NCI-H526 (cell line): ENCODE measurements at places on chromosomes 11 and 22.

DNA sequence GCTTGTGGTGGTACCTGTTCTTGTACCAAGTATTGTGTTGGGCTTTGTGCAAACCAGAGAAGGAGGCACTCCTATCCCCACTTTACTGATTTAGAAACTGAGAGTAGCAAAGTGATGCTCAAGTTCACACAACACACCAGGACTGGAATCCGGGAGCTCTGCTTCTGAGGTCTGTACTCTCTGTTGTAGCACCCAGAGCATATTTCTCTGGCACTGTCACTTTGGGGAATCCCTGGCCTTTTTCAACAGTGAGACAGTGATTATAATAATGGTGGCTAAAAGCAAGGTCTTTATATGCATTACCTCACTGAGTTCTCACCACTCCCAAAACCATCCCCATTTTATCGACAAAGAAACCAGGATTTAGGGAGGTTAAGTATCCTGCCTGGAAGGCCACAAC, 362.4 kb downstream of the TENM4 start:
- no peak for DNase-seq

- DNase-seq: no peak
Measured at GRCh38 chr22:20446383-20446970, 8.9 kb upstream of the SCARF2 start.

DNA sequence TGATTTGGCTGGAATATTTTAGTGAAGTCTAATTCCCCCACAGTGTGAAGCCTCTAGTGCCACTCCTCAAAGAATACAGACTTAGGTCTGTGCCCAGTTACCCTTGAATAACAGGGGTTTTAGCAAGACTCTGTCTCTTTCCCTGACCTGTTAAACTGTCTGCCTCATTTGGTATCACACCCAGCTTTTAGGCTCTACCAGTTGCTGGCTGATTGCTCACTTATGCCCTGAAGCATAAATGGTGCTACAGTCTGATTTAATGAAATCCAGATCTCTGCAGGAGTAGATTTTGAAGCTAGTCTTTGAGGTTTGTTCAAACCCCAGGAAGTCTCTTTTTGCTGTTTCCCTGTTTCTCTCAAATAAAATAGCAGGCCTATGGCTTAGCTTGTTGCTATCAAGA, 45.2 kb upstream of the LIPT2 start:
- no peak for DNase-seq

GRCh38 chr11:32006799-32007388, 84.0 kb upstream of the RCN1 start:
- peak; percentile 67 for DNase-seq

GRCh38 chr22:24367841-24368240, 59.6 kb upstream of the ADORA2A start:
- DNase-seq: no peak
